C1 segment of cervical spinal cord (tissue), 14 donors: ENCODE measurements at places on chromosomes 2 and 18.
A peak's percentile ranks its signal among the peaks of the same experiment; 100 is the strongest.

GRCh38 chr2:234252772-234253171 lies 202.3 kb downstream of the SPP2 start:
- no peak for DNase-seq

DNA sequence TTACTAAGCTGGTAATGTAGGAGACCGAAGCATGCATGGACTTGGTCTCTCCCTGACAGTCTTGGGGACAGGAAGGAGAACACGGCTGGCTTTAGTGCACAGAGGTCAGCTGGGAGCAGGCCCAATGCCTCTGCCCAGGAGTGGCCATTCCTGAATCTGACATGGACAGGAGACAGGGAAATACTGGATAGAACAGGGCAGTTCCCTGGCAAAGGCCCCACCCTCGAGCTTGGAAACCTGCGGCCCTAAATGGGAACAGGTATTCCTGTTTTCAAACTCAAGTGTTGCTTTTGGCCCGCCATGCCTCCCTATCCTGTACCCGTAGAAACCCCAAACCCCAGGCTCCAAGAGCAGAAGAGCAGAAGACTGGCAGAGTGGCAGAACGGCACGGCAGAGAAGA lies 107.4 kb downstream of the ZNF516 start:
- DNase-seq, result no peak

- DNase-seq, result peak; percentile 40
Observed at GRCh38 chr2:134669731-134670669, 48.8 kb downstream of the TMEM163 start.

DNA sequence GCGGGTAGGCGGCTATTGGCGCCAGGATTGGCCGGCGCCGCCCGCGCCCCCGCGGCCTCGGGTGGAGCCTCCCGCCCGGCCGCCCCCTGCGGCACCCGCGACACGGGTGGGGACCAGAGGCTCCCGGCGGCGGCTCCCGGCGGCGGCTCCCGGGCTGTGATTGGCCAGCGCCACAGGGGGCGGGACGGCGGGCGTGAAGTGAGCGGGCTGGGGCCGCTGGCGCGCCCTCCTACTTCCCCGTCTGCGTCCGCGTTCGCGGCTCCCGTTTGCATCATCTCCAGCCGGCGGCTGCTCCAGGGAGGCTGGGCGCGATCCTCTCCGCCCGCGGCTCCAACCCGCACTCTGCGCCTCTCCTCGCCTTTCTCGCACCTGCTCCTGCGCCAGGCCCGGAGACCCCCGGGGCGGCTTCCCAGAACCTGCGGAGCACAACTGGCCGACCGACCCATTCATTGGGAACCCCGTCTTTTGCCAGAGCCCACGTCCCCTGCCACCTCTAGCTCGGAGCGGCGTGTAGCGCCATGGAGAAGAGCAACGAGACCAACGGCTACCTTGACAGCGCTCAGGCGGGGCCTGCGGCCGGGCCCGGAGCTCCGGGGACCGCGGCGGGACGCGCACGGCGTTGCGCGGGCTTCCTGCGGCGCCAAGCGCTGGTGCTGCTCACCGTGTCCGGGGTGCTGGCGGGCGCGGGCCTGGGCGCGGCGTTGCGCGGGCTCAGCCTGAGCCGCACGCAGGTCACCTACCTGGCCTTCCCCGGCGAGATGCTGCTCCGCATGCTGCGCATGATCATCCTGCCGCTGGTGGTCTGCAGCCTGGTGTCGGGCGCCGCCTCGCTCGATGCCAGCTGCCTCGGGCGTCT lies at the start of gene SLC1A4:
Gene SLC1A4, plus strand, starts transcription at position 274 of the 856 bp plus-strand sequence. Its CDS starts 245 bp downstream, at position 519.
- DNase-seq, result peak; percentile 88

DNA sequence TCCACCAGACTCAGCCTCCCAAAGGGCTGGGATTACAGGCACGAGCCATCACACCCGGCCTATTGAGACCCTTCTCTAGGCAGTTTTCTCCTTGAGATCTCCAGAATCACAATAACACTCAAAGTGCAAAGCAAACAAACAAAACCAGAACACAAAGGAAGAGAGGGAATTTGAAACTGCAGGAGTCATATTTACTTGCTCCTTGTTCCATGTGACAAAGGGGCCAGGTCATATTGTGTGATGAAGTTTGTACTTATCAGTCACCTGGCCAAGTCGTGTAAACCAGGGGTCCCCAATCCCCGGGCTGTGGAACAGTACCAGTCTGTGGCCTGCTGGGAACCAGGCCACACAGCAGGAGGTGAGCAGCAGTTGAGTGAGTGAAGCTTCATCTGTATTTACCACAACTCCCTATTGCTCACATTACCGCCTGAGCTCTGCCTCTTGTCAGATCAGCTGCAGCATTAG lies 26.5 kb downstream of the SCYGR8 start:
- DNase-seq, result no peak

- no peak for DNase-seq
Observed at GRCh38 chr18:77346208-77346810, 96.7 kb downstream of the GALR1 start.

GRCh38 chr2:85536479-85536878 lies 2.5 kb upstream of the MAT2A start:
- DNase-seq, result no peak

DNA sequence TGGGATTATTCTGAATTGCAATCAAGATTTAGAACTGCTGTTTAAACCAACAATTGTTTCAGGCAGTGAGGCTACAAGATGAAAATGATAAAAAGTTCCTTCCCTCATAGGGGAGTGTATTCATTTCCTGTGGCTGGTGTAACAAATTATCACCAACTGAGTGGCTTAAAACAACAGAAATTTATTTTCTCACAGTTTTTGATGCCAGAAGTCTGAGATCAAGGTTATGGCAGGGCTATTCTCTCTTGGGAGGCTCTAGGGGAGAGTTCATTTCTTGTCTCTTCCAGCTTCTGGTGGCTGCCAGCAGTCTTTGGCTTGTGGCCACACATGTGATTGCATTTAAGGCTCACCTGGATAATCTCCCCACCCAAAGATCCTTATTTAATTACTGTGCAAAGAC lies 290.5 kb upstream of the ZSWIM2 start:
- DNase-seq, result no peak

DNA sequence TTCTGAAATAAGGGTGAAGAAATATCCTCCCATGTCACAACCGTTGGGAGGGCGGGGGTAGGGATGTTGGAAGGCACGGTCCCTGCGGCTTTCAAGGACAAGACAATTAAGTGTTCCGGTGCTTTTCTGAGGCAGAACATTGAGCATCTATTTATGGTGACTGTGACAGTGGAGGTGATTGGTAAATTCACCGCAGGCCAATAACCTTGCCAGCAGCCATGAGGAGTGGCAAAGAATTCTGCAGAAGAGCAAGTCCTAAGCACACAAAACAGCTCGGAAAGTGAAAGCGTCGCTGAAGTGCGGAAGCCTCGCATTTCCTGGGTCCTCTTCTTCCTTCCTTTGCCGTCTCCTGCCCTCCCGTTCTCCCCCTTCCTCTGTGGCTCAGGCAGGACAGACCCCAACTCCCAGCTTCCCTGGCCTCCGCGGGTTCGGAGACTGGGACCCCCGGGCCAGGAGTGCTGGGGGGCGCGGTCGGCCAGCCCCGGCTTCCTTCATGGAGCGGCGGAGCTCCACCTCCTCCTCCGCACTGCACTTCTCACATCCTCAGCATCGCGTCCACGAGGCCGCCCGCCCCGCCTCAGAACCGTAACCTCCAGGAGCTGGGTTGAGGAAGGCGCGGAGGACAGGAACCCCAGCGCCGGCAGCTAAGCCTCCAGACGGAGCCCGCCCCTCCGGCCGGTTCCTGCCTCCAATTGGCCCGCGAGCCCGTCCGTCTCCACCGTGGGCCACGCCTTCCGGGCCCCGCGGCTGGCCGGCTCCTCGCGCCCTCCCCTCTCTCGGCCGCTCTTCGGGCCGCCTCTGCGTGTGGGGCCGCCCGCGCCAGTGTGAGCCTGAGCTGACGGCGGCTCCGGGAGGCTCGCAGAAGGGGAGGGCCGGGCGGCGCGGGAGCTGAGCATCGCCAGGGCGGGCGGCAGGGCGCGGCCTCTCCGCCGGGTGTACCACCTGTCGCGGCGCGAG lies at the start of gene ME2:
Gene ME2, plus strand, starts transcription at position 774 of the 957 bp plus-strand sequence. CDS start 16,703 bp downstream, outside the sequence.
- peak; percentile 91 for DNase-seq

- DNase-seq, result no peak
Observed at GRCh38 chr2:218332920-218333645, 23.6 kb upstream of the CATIP start.

DNA sequence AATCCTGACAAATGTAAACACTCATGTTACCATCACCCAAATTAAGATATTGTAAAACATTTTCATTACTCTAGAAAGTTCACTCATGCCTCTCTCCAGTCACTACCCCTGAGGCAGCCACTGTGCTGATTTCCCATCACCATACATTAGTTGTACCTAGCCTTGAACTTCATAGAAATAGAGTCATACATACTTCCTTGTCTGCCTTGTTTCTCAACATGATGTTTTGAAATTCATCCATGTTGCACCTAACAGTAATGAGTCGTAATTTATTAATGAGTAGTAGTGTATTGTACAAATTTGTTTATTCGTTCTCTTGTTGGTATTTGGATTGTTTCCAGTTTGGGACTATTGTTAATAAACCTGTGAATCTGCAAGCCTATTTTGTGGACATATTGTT lies 49.0 kb upstream of the TWSG1 start:
- DNase-seq, result no peak

GRCh38 chr18:59268721-59269562 lies 4.3 kb downstream of the RAX start:
- no peak for DNase-seq

DNA sequence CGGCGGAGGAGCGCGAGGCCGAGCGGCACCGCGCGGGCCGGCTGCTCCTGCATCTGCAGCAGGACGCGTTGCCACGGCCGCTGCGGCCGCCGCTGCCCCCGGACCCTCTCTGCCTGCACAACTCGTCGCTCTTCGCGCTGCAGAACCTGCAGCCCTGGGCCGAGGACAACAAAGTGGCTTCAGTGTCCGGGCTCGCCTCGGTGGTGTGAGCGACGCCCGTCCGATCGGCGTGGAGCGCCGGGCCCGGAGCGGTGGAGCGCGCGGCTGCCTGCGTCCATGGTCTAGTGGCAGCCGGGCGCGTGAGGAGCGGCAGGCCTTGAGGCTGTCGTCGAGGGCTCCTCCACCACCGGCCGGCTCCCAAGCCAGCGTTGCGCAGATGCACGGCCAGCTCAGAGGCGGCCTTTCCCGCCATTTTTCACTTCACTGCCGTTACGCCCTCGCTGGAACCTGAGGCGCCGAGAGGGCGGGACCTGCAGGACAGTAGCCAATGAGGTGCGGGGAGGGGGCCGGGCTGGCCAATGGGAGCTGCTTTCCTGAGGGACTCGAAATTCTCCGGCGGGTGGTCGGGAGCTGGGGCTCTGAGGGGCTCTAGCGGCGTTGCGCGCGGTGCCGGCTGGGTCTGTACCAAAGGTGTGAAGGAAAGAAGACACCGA lies 1.9 kb downstream of the TLX2 start:
- DNase-seq, result peak; percentile 8

- DNase-seq, result no peak
Observed at GRCh38 chr2:120905298-120905697, 169.6 kb downstream of the GLI2 start.

GRCh38 chr2:204896146-204896545 lies 350.9 kb downstream of the PARD3B start:
- DNase-seq, result no peak

- no peak for DNase-seq
Observed at GRCh38 chr2:147214914-147215313, 629.9 kb upstream of the ACVR2A start.

DNA sequence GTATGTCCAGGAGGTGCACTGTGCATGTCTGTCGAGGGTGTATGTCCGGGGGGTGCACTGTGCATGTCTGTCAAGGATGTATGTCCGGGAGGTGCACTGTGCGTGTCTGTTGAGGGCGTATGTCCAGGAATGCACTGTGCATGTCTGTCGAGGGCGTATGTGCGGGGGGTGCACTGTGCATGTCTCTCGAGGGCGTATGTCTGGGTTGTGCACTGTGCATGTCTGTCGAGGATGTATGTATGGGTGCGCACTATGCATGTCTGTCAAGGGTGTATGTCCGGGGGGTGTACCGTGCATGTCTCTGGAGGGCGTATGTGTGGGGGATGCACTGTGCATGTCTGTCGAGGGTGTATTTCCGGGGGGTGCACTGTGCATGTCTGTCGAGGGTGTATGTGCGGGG lies 249.3 kb upstream of the MYT1L start:
- no peak for DNase-seq

DNA sequence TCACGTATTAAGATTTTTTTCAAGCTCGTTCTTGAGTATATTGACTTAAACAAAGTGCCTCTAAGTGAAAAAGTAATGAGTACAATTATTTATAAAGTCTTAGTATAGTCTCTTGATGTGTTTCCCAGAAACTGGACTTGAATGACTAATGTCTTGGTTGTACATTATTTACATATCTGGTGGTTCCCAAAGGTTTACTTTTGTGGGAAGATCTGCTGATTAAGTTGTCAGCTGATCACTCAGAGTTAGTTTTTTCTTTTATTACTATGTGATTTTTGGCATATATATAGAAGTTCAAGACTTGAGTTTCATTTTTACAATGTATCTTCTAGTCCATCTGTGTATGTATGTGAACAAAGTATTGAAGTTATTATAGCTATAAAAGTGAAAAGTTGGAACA lies 29.5 kb downstream of the RNF144A start:
- DNase-seq, result no peak

GRCh38 chr18:14025306-14025940 lies 106.8 kb downstream of the ZNF519 start:
- DNase-seq, result no peak

- DNase-seq, result no peak
Observed at GRCh38 chr2:144354953-144355352, 165.0 kb downstream of the ZEB2 start.

DNA sequence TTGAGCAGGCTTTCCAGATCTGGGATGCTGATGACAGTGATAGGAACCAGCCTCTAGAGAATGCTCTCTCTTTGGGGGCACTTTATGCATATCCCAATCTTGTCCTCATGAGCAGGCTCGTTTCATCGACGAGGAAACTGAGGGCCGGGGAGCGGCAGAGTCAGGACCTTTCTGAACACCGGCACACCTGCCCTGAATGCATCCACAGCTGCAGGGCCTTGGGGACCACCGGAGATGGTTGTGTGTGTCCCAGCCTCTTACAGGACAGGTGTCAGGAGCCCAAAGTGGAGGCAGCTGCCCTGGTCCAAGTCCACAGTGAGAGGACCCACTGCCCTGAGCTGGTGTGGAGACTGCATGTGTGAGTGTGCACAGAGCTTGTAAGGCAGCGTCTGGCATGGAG lies 47.6 kb upstream of the FAHD2A start:
- no peak for DNase-seq

GRCh38 chr2:216857131-216857550 lies 2.7 kb downstream of the TNP1 start:
- no peak for DNase-seq

DNA sequence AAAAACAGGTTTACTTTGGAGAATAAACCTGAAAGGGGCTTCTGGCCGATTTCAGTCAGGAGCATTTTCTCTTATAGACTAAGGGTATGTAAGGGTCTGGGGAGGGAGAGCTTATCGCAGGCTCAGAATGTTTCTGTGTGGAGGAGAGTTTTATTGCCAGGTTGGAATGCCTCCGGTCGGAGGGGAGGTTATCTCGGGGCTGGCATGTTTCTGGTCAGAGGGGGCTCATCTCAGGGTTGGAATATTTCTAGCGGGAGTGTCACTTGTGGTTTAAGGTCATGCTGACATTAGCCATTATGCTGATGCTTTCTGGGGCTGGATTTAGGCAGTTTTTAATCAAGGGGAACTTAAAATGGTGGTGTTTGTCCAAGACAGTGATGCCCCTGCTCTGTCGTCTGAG lies 333.6 kb downstream of the METTL4 start:
- DNase-seq, result no peak
